Globus pallidus (tissue), 1 donor: ENCODE measurements at places on chromosomes 4 and X.

- no peak for DNase-seq
Measured at GRCh38 chrX:125678258-125678657, 358.6 kb downstream of the TEX13C start.

DNA sequence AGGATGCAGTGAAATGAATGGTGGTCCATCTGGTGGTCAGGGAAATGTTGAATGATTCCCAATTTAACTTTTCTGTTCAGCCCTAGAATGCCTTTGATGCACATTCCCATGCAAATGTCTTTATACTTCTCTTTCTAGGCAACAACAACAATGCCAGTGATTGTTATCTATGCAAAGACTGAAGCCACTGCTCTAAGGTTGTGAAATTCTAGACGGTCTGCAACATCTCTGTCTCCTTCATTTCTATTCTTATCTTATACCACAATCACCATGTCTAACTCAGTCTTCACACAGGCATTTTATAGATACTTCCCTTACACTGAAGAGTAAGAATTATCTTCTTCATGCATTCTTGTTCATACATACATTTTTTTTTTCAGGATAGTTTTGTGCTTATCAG, 84.5 kb downstream of the HPGD start:
- DNase-seq: no peak

- DNase-seq: no peak
Measured at GRCh38 chr4:178752954-178753525, 1310.8 kb upstream of the AGA start.

DNA sequence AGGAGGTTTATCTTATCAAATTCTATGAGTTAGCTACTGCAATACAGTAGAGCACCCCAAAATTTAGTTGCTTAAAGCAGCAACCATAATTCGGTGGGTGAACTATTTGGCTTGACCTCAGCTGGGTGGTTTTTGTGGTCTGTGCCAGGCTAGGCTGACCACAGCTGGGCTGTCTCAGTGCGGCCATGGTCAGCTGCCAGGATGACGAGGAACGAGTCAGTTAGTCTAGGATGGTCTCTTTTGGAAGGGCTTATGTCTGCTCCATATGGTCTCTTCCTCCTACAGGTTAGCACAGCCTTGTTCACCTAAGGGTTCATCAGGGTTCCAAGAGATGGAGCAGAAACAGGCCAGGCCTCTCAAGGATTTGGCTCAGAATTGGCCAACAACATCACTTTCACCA, 210.4 kb downstream of the PALLD start:
- no peak for DNase-seq

DNA sequence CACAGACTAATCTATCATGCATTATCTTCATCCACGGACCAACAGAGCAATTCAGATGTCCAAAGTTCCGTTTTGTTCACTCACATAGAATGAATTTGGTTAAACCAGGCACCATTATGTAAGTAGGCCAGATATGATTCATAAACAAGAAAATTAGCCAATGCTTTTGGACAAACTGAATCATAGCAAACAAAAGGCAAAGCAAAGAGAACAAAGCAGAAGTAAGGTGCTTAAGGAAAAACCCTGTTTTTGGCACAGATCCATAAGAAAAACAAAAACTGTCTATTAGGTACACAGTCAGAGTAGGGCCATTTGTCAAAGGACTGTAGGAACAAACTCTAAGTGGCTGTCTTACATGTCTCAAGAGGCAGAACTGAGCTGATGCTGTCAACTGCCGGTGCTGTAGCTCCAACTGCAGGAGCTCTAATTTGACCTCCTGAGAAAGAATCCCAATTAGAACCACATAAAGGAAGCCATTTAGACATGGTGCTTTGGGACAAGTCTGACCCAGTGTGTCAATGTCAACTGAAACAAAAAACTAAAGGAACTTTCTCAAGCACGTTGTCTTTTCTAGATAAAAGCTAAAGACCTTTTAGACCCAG, 146.7 kb downstream of the COL25A1 start:
- DNase-seq: no peak
